ENCODE measurements at places on chromosomes 6 and 20. TPM values are rescaled to one million over a fixed set of nuclear protein-coding genes. Genes with fewer than 3 reads are reported as not detected.

- no peak for DNase-seq
These were observed 90.0 kb upstream of the HMGCLL1 start for GRCh38 chr6:55669028-55669427.

- no peak for DNase-seq
These were observed 81.6 kb upstream of the OPRM1 start for GRCh38 chr6:153957394-153957793.

GRCh38 chr6:4299476-4299875 lies 164.1 kb upstream of the ECI2 start:
- DNase-seq, result no peak

- no peak for DNase-seq
These were observed 505.1 kb upstream of the NRSN1 start for GRCh38 chr6:23620911-23621401.

DNA sequence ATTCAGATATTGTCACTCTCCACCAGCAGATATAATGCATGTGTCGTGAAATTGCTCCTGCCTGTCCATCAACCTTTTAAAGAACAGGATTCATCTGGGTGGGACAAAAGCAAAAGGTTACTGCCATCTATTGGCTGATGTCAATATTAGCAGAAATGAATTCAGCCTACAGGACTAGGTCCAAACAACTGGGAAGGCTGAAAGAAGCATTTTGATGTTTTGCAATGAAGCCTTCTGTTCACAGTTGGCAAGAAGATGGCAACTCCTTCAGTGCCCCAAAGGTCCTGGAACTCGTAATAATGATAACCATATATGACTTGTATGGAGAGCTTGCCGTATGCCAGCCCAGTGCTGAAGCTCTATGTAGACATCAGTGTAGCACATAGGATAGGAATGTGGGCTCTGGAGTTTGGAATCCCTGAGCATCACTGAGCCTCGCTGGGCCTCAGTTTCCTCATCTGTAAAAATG lies 7.5 kb downstream of the BCAS1 start:
- peak; percentile 44 for DNase-seq

GRCh38 chr20:46252352-46253091 lies 55.8 kb downstream of the CDH22 start:
- DNase-seq, result no peak

DNA sequence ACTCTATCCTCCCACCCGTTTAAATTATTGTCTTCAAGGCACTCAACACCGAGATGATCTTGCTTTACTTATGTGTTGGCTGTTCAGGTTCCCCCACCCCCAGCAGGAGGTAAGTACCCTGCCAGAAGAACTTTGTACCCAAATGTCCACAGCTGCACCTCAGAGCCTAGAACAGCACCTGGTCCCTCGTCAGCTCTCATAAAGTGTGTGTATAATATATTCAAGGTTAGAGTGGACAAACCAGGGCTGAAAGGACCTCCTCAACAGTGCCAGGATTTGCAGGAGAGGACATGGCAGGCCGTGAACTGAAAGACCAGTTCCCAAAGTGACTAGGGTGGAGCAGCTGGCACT lies 5.9 kb upstream of the CPXM1 start:
- no peak for DNase-seq

TCF15 gene
- polyA plus RNA-seq, result 1.8 TPM

SLC17A3 gene
- not detected for polyA plus RNA-seq

METTL24 gene
- polyA plus RNA-seq, result 3.1 TPM
